ENCODE measurements at places on chromosomes 6 and 20. TPM values are rescaled to one million over a fixed set of nuclear protein-coding genes. Genes with fewer than 3 reads are reported as not detected.

SLC22A16 gene
- 2.9 TPM for total RNA-seq

- peak; percentile 57 for DNase-seq
Observed at GRCh38 chr20:9609887-9610502, 95.6 kb downstream of the LAMP5 start.

- DNase-seq: no peak
Observed at GRCh38 chr20:611047-611842, 1.1 kb upstream of the TCF15 start.

DNA sequence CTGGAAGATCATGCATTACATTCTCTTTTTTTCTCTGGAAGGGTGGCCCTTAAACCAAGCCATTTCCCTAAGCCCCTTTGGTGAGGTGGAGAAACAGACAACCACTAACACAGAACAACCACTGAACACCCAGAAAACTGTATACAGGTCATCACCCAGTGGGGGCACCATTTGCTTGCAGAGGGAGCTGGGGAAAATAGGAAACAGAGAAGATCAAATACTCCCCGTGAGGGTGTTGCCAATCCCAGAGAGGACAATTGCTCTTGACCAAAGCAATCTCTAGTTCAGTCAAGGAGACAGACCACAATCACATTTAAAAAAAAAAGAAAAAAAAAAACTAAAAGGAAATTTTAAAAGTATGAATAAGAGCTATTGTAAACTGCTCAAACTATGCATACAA is 865 bp upstream of the DAAM2 start:
- DNase-seq: no peak

DNA sequence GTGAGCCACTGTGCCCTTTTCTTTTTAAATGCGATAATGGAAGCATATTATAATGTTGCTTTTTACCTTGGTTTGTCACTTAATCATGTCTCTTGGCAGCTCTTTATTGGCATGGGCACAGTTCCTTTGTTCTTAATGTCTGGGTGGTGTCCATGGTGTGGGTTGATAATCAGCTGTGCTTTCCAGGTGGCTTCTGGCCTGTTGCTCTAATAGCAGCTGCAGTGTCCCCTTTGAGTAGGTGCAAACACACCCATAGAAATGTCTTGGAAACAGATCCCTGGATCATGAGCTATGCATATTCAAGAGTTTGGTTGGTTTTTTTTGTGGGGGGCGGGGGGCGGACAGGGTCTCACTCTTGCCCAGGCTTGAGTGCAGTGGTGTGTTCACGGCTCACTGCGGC is 29.9 kb downstream of the EFCAB8 start:
- no peak for DNase-seq

- DNase-seq: no peak
Observed at GRCh38 chr6:53903357-53903756, 108.6 kb downstream of the LRRC1 start.

DNA sequence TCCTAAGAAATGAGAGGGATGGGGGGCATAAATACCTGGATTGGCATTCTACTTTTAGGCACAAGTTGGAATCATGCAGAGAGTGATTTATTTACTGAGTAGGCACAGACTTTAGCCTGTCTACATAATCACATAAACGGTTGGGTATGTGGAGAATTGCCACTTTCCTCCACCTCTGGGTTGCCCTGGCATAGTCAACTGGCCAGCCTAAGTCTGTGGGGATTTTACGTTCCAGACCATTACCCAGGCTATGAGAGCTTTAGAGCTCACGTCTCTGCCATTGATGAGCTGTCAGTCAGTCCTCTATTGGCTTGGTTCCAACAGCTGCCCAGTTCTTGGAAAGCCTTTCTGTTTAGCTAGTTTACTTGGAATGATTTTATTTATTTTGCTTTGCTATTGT is 5.0 kb upstream of the BHLHE23 start:
- DNase-seq: no peak

DNA sequence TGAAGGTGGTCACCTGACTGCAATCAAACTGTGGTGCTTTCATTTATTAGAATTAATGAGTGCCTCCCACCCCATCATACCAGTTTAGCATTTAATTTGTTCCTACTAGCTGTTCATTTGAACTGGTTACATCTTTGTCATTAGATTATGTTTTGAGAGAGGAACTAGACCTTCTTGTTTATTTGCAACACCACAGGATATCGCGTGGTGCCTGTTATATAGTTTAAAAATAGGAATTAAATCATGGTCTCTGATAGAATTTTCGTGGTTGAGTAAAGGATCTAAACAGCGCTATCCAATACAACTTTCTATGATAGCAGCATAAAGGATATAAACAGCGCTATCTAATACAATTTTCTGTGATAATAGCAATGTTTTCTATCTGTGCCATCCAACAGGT is 2.8 kb downstream of the RPRD1B start:
- DNase-seq: no peak

CLVS2 gene
- total RNA-seq: not detected

GRCh38 chr6:17847203-17847760 is 140.2 kb downstream of the KIF13A start:
- DNase-seq: no peak

PAX1 gene
- total RNA-seq: not detected

DNA sequence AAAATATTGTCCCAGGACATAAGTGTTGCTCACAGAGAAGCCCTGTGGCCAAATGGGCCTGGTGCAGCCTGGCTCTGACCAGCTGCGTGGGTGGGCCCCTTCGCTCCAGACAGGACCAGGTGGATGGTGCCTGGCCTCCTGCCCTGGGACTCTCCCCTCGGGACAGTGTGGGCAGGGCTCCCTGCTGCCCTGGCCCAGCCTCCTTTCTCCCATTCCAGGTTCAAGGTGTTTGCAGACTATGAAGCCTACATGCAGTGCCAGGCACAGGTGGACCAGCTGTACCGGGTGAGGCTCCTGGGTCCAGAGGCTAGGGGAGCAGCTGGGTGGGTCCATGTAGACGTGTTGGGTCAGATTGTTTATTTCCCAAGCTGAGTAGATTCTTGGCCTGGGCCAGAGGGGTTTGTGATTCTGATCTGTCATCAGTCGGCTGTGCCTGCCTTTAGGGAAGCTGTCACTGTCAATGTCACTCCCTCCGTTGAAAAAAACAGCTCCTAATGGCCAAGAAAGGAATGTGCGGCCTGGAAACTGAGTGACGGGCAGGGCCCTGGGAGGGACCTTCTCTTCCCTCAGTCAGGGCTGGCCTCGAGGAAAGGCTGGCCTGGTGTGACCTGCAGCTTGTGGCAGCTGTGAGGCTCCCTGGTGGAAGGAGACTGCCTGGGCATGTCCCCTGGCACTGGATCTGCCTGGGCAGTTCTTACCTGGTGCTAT is 47.7 kb downstream of the PYGB start:
- DNase-seq: peak; percentile 61

GRCh38 chr20:34710568-34710839 is 6.4 kb downstream of the TP53INP2 start:
- DNase-seq: no peak

GRCh38 chr6:31126396-31127175 is 6.3 kb upstream of the CDSN start:
- DNase-seq: no peak

Data from breast epithelium (tissue), 4 donors.